ENCODE measurements at places on chromosomes 13 and 19.

- peak; percentile 2 for DNase-seq
These were observed 654 bp downstream of the CEP89 start for GRCh38 chr19:32971012-32971595.

GRCh38 chr13:42239644-42240043 is 32.3 kb upstream of the AKAP11 start:
- DNase-seq: peak; percentile 9

DNA sequence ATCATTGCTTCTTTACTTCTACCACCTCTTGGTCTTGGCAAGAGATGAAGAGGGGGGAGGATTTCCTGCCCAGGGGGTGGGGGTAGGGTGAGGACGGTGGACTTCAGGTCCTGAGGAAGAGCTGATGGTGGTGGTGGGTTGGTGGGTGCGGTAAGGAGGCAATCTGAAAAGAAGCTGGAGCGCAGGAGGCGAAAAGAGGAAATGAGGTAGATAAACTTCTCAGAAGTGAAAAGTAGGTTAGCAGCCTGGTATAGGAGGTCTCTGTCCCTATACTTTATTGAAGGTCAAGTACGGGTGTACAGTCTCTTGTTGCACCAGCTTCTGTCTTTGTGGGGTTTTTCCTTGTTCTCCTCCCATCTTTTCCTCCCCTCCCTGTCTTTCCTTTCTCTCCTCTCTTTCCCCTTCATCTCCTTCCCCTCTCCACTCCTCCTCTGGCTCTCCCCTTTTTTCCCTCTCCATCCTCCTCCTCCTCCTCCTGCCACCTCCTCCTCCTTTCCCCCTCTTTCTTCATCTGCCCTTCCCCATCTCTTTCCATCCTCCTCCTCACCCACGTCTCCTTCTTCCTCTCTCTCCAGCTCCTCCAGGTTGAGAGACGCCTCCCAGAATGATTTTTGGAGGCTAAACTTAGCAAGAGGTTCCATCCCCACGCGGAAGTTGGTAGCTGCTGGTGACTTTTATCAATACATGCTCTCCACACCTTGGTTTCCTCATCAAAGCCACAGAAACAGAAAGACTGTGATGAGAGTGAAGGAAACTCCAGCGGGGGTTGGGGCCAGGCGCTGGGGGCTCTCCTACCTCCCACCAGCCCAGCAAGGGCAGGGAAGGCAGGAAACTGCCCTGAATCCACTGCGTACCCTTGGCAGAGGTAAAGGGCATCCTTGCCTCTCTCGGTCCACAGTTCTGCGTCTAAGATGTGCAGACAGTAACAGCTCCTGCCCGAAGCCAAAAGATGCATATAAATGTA is 15.3 kb downstream of the TNFSF14 start:
- DNase-seq: no peak

GRCh38 chr19:2207991-2208860 is 27.9 kb downstream of the PLEKHJ1 start:
- peak; percentile 65 for DNase-seq

DNA sequence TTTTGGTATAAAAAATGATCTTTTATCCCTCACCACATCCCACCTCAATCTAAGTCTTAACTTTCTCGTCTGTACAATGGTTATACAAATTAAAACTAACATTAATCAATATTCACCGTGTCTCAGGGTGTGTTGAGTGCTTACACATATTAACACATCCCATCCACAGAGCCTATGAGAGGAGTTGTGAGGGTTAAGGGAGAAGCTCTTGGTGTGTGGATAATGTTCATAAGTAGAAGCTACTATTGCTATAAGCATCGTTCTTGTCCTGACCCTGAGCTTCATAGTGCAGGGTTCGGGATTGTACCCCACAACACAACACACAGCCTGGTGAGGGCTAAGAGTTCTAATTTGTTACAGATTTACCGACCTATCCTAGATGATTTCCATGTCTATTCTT is 2.5 kb downstream of the FPR3 start:
- no peak for DNase-seq

- no peak for DNase-seq
These were observed 164.2 kb downstream of the MTUS2 start for GRCh38 chr13:28984326-28984725.

DNA sequence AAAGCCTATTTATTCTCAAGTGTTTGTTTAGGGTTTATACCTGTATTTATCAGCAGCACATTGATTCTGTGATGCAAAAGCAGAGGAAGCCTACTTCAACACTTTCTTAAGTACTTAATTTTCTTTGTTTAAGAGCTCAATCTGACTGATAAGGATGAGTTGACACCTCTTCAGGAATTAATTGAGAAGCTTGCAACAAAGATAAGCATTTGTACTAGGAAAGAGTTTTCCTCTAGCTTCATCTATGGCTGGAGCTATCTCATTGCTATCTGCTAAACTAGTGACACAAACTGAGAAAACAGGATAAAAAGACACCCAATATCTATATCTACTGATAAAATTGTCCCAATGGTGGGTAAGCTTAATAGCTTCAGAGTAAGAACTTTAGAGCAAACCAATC is 170.1 kb upstream of the SLITRK6 start:
- DNase-seq: no peak

GRCh38 chr13:73338389-73338788 is 279.6 kb downstream of the KLF5 start:
- DNase-seq: peak; percentile 14

DNA sequence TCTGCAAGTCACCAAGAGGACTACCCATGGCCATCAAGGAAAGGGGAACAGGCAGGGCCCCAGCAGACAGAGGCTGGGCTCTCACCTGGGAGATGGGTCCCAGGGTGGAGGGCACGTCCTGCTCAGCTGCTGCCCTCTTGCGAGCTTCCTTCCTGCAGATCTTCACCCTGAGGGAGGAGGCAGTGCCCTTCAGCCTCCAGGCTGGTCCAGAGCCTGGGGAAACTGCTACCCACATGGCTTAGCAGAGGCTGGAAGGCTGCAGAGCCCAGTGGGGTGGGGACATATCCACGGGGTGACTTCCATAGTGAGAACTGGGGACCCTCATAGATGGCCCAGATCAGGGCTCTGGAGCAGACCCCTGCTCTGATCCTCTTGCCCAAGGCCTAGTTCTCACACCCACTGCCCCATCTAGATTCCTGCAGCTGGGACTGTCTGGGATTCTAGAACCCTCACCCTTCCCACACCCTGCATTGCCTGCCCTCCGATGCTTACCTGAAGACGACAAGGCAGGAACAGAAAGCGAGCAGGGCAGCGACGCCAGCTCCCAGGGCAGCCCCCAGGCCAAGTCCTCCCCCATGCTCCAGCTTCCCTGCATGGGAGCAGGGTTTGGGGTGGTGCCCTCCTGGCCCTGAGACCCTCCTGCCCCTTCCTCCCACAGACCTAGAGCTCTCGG is 9.0 kb downstream of the SIGLEC11 start:
- DNase-seq: no peak

DNA sequence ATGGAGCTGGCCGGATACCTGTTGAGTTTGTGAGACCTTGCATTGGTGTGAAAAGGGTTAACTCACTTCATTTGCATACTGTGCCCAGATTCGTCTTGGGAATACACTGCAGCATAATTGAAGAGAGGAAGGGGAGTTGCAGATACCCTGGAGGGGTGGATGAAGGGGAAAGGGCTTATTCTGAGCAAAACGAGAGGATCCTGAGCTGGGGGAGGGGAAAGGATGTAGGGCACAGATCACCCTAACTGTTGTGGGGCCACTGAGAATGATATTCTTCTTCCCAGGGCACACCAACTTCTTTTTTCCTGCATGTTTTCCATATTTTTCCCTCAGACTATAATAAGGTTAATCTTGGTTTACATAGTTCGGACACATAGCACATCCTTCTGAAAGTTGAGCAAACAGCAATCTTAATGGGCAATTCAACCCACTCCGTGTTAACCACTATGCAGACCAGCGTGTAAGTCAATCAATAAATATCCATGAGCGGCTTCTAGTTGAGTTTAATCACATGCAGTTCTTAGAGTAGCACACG is 11.7 kb upstream of the PTPRS start:
- DNase-seq: no peak

DNA sequence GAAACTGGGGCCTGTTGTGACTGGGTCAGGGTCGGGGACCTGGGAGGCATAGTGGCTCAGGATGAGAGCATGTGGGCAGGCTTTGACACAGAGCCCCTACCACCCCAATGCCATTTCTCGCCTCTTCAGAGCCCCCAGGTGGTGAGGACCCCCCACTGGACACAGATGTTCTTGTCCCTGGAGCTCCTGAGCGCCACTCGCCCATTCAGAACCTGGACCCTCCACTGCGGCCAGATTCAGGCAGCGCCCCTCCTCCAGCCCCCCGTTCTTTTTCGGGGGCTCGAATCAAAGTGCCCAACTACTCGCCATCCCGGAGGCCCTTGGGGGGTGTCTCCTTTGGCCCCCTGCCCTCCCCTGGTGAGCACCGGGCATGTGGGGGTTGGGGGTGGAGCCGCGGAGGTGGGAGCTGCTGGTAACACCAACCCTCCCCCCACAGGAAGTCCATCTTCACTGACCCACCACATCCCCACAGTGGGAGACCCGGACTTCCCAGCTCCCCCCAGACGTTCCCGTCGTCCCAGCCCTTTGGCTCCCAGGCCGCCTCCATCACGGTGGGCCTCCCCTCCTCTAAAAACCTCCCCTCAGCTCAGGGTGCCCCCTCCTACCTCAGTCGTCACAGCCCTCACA is 10.4 kb downstream of the IGFLR1 start:
- no peak for DNase-seq

DNA sequence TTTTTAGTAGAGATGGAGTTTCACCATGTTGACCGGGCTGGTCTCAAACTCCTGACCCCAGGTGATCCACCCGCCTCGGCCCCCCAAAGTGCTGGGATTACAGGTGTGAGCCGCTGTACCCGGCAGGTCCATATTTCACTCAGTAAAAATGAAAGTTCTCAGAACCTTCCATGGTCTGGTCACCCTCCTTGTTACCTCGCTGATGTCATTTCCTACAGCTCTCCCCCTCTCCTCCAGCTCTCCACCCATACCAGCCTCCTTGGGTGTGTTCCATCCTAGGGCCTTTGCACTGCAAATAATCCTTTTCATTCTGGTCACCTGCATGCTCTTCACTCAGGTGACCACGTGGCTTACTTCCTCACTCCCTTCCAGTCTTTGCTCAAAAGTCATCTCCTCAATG is 78.2 kb upstream of the TNFSF11 start:
- no peak for DNase-seq

- DNase-seq: peak; percentile 98
These were observed at the start of gene COLGALT1 for GRCh38 chr19:17555480-17555928. TSS of gene COLGALT1 (plus strand) at chr19:17555649. CDS start at chr19:17555714, 65 bp downstream.

DNA sequence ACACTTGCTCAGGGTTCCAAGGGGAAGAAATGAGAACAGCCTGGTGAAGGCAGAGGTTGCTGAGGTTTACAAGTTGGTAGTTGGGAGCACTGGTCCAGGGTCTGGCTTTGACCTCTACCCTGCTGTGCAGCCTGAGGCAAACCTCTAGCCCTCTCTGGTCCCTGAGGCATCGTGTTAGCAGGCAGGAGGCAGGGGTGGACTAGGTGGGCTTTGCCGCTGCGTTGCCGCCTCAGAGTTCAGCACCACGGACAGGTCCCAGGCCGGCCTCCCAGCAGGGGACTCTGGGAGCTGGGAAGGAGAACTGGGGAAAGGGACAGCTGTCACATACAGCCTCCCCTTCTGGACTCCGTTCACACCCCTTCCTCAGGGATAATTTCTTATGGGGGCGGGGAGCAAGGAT is 3.1 kb downstream of the NCAN start:
- DNase-seq: peak; percentile 83

DNA sequence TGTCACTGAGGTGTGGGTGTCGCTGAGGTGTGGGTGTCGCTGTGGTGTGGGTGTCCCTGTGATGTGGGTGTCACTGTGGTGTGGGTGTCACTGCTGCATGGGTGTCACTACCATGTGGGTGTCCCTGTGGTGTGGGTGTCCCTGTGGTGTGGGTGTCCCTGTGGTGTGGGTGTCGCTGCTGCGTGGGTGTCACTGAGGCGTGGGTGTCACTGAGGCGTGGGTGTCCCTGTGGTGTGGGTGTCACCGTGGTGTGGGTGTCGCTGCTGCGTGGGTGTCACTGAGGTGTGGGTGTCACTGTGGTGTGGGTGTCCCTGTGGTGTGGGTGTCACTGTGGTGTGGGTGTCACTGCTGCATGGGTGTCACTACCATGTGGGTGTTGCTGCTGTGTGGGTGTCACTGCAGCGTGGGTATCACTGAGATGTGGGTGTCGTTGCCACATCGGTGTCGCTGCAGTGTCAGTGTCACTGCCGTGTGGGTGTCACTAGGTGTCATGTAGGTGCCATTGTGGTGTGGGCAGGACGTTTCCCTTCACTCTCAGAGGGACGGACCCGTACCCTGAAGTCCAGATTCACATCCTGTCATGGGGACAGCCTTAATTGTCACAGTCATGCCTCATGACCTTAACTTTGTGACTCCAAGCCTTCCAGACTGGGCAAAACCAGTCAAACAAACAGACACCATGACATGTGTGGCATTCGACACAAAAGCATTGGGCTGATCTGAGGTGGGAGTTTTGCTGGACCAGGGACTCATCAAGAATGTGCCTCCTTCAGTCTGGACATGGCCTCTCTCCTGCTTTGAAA is 12.7 kb upstream of the GAS6 start:
- DNase-seq: no peak

GRCh38 chr13:55361141-55361540 is 1779.6 kb upstream of the PRR20A start:
- no peak for DNase-seq

- no peak for DNase-seq
These were observed 86.1 kb downstream of the THSD1 start for GRCh38 chr13:52319876-52320275.

GRCh38 chr19:47228168-47228936 is 2.6 kb downstream of the BBC3 start:
- peak; percentile 59 for DNase-seq

GRCh38 chr19:32767951-32768679 is 48.5 kb downstream of the TDRD12 start:
- no peak for DNase-seq

GRCh38 chr13:43129511-43130110 is 106.2 kb downstream of the DNAJC15 start:
- peak; percentile 63 for DNase-seq
